NCI-H82 (cell line): ENCODE measurements at places on chromosomes 7 and 10.
A peak's percentile ranks its signal among the peaks of the same experiment; 100 is the strongest.

- DNase-seq: no peak
Measured at GRCh38 chr10:78927257-78927995, 141.3 kb upstream of the ZMIZ1 start.

- DNase-seq: no peak
Measured at GRCh38 chr7:127632276-127632910, 14.5 kb upstream of the PAX4 start.

GRCh38 chr10:5136468-5137087 is 42.4 kb downstream of the AKR1C3 start:
- no peak for DNase-seq

- DNase-seq: no peak
Measured at GRCh38 chr7:2360796-2361195, 6.2 kb downstream of the EIF3B start.

DNA sequence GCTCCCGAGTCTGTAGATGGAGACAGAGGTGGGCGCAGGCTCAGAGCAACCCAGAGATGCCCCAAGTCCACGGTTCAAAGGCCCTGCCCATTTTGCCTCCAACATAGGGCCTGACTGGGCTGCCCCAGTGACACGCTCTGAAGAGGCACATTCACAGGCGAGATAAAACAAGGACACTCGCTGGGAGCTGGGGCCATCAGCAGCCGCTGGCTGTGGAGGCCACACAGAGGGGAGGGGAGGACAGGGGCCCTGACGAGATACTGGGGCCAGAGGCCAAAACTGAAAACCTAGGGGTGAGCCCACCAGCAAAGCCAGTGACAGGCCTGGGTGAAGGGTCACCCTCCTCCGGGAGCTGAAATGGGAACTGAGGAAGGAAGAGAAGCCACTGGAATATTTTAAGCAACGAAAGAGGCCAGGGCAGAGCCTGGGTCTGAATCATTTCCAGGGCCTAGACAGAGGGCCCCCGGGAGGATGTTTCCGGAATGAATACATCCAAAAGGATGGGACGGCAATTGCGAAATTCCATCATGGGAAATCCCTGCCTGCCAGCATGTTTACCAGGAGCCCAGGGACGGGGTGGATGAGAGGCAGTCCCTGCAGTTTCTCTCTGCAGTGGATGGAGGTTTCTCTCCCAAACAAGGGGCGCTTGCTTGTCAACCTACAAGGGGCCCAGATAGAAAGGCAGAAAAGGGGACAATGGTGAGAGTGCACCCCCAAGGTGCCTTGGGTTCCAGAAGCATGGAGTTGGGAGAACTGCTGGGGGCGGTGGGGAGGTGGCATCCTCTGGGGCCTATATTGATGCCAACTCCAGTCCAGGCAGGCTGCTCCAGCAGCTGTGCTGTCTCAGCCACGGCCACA is 29.0 kb upstream of the HSPA12A start:
- DNase-seq: no peak

GRCh38 chr10:109820620-109821405 is 102.5 kb downstream of the XPNPEP1 start:
- DNase-seq: no peak

DNA sequence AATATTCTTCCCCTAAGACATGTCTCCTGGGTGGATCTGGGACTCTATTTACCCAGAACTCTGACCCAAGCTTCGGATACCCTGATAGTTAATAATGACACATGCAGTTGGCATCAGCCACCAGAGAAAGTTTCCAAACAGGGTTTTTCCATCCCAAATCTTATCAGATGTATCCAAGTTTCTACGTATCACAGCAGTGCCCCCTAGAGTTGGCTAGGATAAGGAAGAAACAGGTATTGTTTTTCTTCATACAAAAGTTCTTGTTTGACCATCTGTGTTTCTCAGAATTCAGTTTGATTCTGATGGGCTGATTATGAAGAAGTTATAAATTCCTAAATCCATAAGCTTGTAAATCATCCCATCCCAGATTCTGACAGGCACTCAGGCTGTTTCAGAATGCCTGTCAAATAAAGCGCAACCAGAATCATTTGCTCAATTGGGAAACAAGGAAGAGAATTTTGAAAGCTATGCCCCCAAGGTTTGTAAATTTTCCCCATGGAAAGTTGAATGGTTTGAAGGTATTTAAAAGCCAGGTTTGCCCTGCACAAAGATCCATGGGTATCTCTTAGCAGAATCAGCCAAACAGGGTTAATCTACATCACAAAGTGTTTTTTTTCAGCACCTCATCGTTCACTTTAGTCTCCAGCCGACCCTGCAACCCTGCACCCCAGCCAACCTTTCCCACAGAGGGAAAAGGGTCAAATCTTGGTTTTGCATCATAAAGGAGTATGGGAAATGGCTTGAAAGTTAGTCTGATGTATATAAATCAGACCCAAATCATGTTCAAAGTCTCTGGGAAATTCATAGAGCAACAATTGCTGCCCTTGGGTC is 47.4 kb downstream of the NRAP start:
- DNase-seq: no peak

- no peak for DNase-seq
Measured at GRCh38 chr10:35508647-35509046, 96.5 kb upstream of the GJD4 start.

DNA sequence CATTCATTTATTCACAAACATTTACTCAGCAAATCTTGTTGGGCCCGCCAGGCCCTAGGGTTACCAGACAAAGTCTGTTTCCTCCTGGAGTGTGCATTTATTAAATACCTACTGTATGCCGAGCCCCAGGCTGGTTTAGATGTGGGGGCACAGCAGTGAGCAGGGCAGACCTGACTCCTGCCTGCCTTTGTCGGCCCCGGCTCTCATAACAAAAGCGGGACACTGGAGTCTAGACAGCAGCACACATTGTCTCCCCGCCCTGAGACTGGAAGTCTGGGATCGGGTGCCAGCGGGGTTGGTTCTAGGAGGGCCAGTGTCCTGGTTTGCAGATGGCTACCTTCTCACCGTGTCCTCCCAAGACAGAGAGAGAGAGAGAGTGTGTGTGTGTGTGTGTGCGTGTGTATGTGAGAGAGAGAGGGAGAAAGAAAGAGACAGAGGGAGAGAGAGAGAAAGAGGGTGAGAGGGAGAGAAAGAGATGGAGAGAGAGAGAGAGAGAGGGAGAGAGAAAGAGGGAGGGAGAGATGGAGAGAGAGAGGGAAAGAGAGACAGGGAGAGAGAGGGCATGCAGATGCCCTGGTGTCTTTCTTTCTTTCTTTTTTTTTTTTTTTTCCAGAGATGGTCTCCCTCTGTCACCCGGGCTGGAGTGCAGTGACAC is 25.9 kb downstream of the ELFN1 start:
- DNase-seq: no peak

- no peak for DNase-seq
Measured at GRCh38 chr7:118080947-118081346, 103.0 kb upstream of the LSM8 start.

- DNase-seq: no peak
Measured at GRCh38 chr7:94067047-94067446, 62.9 kb upstream of the BET1 start.

- DNase-seq: no peak
Measured at GRCh38 chr7:139186146-139186545, 44.9 kb upstream of the UBN2 start.

GRCh38 chr10:69360485-69361302 is 56.0 kb downstream of the TACR2 start:
- DNase-seq: no peak

DNA sequence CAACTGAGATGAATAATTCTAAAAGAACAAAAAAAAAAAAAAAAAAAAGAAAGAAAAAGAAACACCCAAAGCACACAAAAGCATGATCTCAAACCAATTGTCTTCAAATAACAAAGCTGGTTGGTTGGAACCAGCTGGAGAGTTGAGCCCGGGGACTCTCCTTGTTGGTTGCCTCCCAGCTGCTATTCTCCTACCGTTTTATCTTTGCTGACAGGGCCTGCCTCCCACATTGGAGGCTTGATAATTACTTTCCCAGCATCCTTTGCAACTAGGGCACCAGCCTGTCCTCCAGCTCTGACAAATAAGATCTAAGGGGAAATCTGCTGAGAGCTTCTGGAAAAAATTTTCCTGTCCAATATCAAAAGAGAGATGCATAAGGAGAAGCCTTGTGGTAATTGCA is 6.8 kb downstream of the PON1 start:
- DNase-seq: peak; percentile 7

DNA sequence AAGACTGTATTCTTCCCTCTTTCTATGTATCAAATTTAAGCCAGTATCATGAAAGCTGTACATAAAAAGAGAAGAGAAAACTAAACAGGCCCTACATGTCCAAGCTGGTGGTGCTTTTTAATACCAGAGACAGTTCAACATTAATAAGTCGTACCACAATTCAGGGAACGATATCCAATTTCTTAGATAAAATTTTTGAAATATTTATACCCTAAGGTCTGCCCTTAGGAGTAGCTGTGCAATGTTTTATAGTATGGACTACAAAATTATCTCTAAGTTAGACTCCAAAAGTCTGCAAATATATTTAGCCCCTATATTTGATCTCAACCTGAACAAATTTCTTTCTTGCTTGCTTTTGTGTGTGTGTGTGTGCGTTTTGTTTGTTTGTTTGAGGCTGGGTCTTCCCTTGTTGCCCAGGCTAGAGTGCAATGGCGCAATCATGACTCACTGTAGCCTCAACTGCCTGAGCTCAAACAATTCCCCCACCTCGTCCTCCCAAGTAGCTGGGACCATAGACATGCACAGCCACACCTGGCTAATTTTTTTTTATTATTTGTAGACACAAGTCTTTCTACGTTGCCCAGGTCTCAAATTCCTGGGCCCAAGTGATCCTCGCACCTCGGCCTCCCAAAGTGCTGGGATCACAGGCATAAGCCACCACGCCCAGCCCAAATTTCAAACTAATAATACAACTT is 13.2 kb downstream of the ARHGAP19 start:
- DNase-seq: no peak

- no peak for DNase-seq
Measured at GRCh38 chr7:10257438-10257837, 716.2 kb upstream of the PHF14 start.

- DNase-seq: peak; percentile 52
Measured at GRCh38 chr7:4837803-4838625, 23.8 kb downstream of the PAPOLB start.

GRCh38 chr10:58967551-58968388 is 208.7 kb upstream of the PHYHIPL start:
- DNase-seq: no peak

DNA sequence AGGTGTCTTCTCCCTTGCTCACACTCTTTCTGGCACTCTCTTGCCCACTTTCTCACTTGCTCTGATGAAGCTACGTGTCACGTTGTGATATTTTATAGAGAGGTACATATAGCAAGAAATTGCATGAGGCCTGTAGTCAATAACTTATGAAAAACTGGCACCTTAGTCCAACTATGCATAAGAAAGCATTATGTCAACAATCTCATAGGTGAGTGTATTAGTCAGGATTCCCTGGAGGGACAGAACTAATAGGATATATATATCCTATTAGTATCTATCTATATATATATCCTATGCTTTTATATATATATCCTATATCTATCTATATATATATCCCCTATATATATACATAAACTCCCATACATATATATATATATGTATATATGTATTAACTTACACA is 18.8 kb upstream of the MDFIC start:
- DNase-seq: no peak

DNA sequence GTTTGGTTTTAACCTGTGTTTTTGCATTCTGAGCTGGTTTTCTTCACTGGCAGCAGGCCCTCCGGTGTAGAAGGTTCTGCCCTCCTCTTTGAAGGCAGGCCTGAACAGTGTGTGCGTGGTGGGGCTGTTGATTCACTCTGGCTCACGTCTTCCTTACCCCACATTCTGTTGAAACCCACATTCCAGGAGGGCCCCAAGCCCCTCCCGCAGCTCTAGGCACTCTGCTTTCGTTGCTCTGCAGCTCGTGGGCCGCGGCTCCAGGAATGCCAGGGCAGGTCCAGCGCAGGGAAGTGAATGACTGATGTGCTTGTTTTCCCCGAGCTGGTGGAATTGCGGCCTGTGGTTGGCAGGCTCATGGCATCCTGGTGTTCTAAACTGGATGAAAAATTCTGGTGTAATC is 49.0 kb downstream of the HTRA1 start:
- DNase-seq: no peak

DNA sequence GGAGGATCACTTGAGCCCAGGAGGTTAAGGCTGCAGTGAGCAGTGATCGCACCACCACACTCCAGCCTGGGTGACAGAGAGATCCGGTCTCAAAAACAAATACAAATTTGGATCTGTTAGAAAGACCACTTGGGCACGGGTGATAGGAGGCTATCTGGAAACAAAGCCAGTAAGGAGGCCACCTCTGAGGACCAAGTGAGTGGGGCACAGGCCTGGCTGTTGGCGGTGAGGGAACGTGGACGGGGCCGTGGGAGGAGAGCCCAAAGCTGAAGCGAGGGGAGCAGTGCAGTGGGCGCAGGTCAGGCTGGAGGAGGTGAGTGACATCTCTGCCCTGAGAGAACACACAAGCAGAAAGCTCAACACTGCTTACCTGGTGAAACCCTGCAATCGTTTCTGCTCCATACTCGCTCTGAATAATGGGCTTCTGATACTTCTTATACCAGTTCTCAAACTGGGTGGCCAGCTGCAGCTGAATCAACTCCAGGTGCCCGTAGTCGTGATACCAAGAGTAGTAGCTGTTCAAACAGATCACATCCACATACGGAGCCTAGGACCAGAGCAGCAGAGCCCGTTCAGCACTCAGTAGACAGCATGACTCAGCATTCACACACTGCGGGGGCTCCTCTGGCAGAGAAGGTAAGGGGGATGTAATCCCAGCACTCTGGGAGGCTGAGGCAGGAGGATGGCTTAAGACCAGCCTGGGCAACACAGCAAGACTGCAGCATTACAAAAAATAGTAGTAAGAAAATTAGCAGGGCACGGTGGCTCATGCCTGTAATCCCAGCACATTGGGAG is 14.5 kb downstream of the GUSB start:
- DNase-seq: no peak

- DNase-seq: peak; percentile 61
Measured at GRCh38 chr7:92840316-92840715, 3.9 kb upstream of the CDK6 start.

DNA sequence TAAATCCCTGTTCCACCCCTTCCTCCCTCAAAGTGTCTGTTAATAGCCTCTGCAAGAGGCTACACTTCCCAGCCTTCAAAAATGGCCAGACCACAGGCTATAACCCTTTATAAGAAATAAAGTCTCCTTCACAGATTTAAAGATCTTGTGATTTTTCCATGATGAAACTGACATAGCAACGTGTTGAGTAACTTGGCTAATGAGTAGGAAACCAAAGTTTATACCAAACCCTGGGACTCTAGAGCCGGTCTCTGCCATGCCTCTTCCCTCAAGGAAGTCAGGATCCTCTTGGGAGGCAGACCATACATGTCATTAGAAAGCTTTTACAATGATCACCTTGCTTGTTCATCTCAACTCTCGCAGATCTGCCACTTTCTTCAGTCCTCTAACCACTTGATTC is 44.4 kb downstream of the GRM8 start:
- DNase-seq: no peak

- no peak for DNase-seq
Measured at GRCh38 chr10:90075995-90076394, 374.6 kb downstream of the KIF20B start.

DNA sequence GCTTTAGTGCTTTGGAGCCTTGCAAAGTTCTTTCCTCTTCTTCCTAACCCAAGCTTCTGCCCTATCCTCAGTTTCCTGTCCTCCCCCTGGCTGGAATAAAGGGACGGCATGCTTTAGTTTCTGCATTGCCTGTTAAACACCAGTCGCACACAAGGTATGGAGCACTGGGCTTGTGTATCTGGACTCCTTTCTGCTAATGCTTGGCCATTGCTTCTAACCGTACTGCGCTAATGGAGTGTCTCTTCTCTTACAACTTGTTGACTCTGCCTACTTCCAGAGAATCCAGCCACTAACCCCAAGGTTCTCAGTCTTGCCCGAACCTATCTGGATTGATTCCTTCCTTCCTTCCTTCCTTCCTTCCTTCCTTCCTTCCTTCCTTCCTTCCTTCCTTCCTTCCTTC is 120.6 kb downstream of the REEP3 start:
- no peak for DNase-seq
